ENCODE measurements at places on chromosomes 2 and 18.
A peak's percentile ranks its signal among the peaks of the same experiment; 100 is the strongest.

- no peak for DNase-seq
These were observed 99.6 kb upstream of the MAP2 start for GRCh38 chr2:209324281-209324680.

DNA sequence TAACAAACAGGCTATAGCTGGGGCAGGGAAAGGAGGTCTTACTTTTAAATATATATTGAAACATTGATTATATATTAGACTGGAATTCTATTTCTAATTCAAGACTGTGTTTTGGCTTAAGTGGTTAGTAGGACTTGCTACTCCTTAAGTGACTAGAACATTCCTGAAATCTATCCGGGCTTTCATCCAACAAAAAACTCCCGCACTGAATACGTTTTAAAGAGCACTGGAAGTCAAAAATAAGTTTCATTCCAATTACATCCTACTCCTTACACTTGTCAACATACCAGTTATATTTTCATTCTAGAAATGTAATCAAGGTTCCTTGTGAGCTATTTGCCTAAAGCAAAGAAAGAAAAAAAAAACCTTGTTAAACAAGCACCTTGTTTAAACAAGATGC, 204.6 kb downstream of the SP3 start:
- no peak for DNase-seq

DNA sequence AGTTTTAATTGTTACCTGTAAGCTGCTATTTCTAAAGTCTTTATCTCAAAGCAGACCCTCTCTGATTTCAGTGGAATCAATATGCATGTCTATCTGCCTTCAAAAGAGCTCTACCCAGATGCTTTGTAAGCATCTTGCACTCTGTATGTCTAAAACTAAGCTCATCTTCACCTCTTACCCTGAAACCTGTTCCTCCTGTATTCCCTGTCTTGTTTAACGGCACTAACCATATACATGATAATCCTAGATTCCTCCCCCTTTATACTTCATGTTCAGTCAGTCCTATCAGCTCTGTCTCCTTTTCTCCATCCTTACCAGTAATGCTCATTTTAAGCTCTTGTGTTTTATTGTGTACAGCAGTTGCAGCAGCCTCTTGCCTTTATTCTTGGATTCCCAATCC, 12.8 kb downstream of the ZC3H15 start:
- DNase-seq: no peak

GRCh38 chr2:209358992-209359391, 64.9 kb upstream of the MAP2 start:
- DNase-seq: no peak

- DNase-seq: no peak
These were observed 237.5 kb downstream of the ACTR3 start for GRCh38 chr2:114127372-114127771.

DNA sequence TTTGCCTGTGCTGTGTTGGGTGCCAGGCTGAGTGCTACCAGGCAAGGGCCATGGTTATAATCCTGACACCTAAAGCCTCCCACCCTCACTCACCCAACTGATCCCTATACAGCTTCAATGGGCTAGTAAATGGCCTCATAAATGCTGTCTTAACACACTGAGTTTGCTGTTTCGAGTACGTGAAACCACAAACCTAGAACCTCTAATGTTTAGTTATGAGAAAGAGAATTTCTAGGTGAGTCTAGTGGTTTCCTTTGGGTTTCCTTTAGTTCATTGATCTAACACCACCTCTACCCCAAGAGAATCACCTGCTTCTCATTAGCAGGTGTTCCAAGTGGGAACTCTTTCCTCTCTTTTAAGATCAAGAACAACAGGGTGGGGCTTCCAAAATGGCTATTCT, 172.0 kb downstream of the MC4R start:
- no peak for DNase-seq

DNA sequence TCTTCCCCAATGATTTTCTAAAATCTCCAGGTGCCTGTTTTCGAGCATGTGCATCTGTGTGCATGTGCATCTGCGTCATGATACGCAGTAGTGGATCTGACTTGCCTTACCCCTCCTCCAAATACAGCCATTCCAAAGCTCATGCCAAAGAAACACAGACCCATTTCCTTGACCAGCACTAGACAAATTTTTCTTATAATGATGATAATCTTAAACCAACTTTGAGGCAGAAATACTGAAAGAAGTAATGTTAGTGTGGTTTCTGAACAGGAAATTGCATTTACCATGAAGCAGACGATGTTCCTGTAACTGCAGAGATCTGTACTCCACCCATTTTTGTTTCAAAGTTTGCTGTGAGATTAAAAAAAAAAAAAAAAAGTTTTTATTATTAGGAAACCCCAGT, 25.6 kb downstream of the CYTIP start:
- peak; percentile 78 for DNase-seq

DNA sequence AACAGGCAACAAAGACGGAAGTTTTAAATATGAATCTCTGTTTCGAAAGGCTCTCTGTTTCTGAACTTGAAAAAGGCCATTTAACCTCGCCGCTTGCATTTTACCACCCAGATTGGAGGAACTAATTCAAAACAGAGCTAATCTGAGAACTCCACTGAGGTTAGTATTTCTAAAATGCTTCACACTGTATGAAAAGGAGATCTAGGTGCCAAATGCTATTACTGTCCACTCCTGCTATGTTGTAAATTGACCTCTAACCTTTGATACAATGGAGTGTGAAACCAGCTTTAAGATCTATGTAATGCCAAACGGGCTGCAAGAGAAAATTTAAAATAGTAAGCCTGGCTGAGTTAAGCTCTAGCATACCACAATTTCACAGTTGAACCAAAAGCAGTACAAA, 364.5 kb downstream of the IRS1 start:
- DNase-seq: no peak

- DNase-seq: no peak
These were observed 3.0 kb upstream of the GCG start for GRCh38 chr2:162155093-162155492.

DNA sequence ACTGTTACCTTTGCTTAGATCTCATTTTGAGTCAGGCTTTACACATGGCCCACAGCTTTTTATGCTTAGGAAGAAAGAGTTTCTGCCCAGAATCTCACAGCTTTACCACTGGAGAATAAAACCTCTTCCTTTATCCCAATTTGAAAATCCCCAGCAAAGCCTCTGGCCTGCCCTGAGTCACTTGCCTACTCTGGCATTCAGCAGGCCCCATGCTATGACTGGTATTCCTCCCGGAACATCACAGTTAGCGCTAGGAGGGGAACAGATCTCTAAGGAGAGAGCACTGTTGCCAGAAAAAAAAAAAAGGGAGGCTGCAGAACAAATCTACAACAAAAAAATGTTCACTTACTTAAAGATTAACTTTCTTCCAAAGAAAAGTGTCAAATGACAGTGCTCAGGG, 152.9 kb upstream of the DNMT3A start:
- DNase-seq: no peak

GRCh38 chr2:88636026-88636425, 8.8 kb upstream of the EIF2AK3 start:
- no peak for DNase-seq

DNA sequence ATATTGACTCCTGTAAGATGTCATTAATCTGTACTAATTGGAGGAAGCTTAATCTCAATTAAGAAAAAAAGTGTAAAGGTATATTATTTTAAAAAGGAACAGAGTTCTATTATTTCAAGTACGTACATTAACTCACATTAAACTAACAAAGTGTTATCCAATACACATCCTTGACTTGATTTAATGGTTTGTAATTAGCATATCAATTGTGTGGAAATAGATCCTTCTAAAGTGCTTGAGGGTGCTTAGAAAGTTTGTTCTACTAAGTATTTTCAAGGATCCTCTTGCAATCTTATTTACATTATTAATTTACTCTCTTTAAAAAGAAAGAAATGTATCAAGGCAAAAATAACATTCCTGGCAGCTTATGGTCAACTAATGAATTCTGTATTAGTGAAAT, 720.3 kb downstream of the KCNJ3 start:
- no peak for DNase-seq

- peak; percentile 66 for DNase-seq
These were observed 10.5 kb upstream of the MTERF4 start for GRCh38 chr2:241112592-241112991.

GRCh38 chr2:119487434-119488244, 36.6 kb downstream of the SCTR start:
- DNase-seq: no peak

DNA sequence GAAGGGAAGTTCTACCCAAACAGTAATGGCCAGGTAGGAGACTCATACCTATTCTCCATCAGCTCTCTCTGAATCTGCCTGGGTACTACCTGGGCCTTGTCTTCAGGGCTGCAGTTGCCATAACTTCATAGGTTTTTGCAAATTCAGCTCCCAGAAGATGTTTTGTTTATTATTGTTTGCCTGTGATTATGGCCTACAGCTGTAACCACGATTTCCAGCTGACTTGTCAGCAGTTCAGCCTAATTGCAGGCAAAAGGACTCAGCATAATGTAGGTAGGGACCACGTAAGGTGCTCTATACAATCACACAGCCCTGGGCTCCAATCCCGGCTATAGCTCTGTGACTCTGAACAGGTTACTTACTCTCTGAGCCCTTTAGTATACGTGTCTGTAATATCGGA, 187.0 kb upstream of the FN1 start:
- DNase-seq: no peak

GRCh38 chr2:230956827-230957755, 32.0 kb upstream of the GPR55 start:
- peak; percentile 28 for DNase-seq

DNA sequence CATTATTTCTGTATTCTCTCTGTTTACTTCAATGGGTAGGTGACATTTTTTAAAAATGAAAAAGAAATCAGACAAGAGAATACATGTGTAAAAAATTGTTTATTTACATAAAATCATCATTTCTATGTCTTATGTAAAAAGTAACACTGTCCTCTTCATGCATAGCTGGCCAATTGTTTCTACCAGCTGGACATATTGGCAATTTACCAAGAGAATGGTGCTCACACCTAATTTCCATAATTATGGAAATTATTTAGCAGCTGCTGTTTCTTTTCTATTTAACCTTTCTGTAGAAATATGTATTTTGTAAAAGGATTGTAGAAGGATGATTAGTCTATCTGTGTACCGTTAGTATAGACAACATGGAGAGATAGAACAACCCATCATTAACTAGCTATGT, 791.9 kb downstream of the TRIB2 start:
- DNase-seq: no peak

- no peak for DNase-seq
These were observed 131.3 kb downstream of the COL6A3 start for GRCh38 chr2:237282568-237283128.

GRCh38 chr2:31957354-31958139, 53.3 kb downstream of the MEMO1 start:
- no peak for DNase-seq

DNA sequence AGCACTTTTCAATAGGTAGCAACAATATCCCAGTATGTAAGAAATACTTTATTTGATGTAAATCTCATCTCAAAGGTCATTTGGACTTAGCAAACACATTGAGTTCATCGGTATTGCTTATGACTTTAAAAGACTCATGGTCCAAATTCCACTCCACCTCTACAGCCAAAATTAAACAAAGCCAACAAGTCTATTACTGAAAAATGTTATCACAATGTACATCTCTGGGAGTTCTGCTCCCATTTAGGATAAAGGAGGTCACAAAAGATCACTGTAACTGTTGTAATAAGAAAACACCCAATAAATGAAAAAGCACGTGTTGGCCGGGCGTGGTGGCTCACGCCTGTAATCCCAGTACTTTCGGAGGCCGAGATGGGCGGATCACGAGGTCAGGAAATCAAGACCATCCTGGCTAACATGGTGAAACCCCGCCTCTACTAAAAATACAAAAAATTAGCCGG, 50.0 kb downstream of the ESCO1 start:
- no peak for DNase-seq

GRCh38 chr2:71646028-71646427, 192.7 kb downstream of the DYSF start:
- DNase-seq: no peak

DNA sequence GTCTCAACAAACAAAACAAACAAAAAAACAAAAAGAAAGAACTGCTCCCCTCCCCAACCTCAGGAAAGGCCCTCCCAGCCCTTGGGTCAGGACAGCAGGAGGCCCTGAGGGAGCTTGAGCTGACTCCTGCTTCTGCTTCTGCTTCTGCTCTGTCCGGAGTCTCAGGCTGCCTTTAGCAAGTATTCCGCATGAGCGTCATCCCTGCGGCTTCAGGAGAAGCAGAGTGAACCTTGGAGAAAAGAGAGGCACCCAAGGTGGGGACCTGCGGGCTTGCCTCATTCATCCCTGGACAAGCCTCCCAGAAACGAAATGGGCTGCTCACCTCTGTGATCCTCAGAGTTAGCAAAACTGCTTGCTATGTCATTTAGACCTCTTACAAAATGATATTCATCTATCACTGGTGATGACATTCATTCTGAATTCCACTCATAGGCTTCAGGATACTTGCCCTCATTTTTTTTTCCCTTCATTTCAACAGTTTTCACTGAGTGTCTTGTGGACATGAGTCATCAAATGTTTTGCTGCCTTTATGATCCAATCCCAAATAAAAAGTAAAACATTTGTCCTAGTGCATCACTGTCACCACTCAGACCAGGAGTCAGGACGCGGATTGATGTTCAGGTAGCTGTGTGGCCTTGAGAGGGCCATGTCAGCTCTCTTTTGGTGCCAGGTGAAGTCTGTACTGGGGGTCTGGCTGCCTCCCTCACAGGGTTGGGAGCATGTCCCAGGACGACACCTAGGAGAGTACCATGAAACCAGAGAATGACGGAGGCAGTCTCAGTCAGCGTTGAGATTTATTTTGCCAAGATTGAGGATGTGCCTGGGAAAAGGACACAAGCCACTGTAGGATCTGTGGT, 51.7 kb downstream of the IMPA2 start:
- no peak for DNase-seq

DNA sequence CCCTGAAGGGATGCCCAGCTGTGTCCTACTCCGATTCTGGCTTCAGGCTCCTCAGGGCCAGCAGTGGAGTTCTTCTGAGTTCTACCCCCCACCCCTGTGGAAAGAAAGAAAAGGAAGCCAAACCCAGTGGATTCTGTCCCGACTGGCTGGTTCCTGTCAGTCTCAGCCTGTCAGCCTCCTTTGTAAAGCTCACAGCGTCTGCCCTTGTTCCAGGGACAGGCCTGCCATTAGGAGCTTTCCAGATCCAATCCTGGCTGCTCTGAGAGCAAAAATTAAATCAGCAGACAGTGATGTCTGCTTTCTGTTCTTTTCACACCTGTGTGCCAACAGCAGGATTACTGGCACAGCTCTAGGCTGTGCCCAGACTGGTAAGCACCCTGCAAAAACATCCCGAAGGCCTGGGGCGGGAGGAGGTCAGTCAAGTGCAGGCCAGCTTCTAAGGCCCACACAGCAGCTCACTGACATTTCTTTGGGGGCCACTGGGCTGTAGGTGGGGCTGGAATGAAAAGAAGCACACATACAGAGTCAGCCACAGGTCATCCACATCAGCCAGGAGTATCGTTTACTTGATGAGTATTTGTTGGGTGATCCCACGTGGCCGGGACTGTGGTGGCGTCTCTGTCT, 69.1 kb downstream of the EHD3 start:
- DNase-seq: no peak
